Left colon (tissue), 2 donors: ENCODE measurements at places on chromosomes 16 and 17. TPM values are rescaled to one million over a fixed set of nuclear protein-coding genes. Genes with fewer than 3 reads are reported as not detected.

The GUCY2D gene
- total RNA-seq, result not detected

The GPR179 gene
- not detected for total RNA-seq

- no peak for DNase-seq
These were observed 381.9 kb upstream of the CCL2 start for GRCh38 chr17:33873201-33873617.

DNA sequence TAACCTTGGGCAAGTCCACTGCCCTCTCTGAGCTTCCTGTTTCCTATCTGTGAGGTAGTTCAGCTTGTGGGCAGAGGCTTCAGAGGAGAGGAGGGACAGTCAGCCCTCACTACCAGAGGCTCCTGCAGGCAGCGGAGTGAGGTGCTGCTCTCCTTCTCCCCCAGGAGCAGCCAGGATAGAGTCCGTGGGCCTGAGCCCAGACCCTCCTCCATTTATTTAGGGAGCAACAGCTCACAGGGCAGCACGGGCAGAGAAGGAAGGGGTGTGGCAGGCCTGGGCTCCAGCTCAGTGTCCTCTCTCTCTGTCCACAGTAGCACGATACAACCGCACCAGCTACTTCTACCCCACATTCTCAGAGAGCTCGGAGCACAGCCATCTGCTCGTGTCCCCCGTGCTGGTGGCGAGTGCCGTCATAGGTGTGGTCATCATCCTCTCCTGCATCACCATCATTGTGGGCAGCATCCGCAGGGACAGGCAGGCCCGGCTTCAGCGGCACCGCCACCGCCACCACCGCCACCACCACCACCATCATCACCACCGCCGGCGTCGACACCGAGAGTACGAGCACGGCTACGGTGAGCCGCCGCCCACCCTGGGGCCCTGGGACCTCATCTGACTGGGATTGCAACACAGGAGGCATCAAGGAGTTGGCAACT, 42.3 kb downstream of the BEAN1 start:
- DNase-seq, result no peak
